ENCODE measurements at places on chromosomes 7 and 10.
A peak's percentile ranks its signal among the peaks of the same experiment; 100 is the strongest.

GRCh38 chr10:75008952-75009351 is 102.5 kb upstream of the SAMD8 start:
- no peak for DNase-seq

- peak; percentile 81 for DNase-seq
Measured at GRCh38 chr7:99997545-99998137, 17.8 kb upstream of the ZKSCAN1 start.

DNA sequence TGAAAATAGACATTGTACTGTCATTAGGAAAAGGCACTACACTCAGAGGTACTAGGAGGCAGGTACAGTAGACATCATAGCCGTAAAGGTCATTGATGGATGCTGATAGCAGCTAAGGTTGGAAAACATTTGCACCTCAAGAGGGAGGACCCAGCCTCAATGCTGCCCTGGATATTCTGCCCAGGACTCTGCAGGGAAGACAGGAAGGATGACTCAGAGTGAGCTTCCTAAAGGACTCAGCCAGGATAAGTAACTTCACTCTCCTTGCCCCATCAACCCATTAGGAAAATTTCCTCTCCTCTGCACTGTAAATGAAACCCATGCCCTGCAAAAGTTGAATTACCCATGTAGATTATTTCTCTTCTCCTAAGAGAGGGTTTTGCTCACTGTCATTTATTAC is 617.9 kb upstream of the MKI67 start:
- DNase-seq, result no peak

DNA sequence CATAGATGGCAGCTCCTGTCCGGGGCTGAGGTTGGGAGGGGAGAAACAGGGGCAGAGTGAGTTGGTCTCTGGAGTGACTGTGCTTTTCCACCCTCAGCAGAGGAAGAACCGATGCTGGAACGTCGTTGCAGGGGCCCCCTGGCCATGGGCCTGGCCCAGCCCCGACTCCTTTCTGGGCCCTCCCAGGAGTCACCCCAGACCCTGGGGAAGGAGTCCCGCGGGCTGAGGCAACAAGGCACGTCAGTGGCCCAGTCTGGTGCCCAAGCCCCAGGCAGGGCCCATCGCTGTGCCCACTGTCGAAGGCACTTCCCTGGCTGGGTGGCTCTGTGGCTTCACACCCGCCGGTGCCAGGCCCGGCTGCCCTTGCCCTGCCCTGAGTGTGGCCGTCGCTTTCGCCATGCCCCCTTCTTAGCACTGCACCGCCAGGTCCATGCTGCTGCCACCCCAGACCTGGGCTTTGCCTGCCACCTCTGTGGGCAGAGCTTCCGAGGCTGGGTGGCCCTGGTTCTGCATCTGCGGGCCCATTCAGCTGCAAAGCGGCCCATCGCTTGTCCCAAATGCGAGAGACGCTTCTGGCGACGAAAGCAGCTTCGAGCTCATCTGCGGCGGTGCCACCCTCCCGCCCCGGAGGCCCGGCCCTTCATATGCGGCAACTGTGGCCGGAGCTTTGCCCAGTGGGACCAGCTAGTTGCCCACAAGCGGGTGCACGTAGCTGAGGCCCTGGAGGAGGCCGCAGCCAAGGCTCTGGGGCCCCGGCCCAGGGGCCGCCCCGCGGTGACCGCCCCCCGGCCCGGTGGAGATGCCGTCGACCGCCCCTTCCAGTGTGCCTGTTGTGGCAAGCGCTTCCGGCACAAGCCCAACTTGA is 2.7 kb downstream of the REPIN1 start:
- no peak for DNase-seq

GRCh38 chr7:98687111-98687751 is 70.1 kb downstream of the NPTX2 start:
- peak; percentile 77 for DNase-seq

DNA sequence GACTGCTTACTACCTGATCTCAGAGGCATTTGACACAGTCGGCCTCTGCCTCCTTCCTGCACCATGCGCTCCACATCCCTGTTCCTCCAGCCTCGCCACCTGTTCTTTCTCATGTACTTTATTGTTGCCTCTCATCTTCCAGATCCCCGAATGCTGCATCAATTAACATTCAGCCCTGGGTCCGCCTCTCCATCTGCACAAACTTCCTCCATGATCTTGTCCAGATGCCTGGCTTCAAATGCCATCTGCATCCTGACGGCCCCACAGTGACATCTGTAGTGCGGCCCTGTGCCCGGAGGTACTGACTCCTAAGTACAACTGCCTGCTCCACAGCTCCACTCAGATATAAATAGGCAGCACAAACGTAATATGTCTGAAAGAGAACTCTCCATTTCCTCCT is 51.2 kb upstream of the STK17A start:
- peak; percentile 62 for DNase-seq

- no peak for DNase-seq
Measured at GRCh38 chr7:20862554-20862953, 75.9 kb upstream of the SP8 start.

GRCh38 chr10:43949351-43949750 is 300.7 kb upstream of the ZNF32 start:
- DNase-seq, result no peak

- DNase-seq, result no peak
Measured at GRCh38 chr10:73459683-73460314, 26.4 kb upstream of the MSS51 start.

DNA sequence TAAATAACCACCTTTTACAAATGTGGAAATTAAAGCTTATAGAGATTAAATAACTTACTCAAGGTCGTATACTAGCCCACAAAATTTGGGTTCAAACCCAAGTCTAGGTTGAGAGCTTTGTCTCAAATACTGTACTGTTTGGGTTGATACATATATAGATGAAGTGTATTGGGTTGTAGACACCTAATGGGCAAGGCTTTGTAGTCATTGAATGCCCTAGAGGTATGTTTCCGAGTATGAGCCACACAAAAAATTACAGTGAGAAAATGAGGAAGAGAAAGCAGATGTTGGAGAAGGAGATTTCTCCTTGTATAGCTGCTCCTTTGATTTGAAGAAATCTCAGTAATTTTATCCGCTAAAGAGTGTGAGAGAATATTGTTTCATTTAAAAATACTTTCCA is 60.6 kb downstream of the C1GALT1 start:
- DNase-seq, result no peak

DNA sequence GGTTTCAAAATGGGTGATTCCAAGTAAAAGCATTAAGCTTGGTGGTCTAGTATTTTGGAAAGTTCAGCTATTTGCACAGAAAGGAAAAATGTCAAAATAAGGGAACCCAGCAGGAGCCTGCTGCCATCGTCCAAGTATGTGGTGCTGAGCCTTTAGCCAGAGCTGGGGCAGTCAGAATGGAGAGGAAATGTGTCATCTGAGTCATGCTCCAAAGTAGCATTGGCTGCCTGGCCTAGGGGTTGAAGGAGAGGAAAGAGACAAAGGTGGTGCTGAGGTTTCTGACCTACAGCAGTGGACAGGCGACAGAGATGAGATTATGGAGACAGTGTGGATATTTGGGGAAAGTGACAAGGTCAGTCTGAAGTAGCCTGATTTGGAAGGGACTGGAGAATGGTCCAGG is 103.9 kb downstream of the PLCE1 start:
- no peak for DNase-seq

- peak; percentile 24 for DNase-seq
Measured at GRCh38 chr7:43692582-43693373, 36.5 kb downstream of the COA1 start.

DNA sequence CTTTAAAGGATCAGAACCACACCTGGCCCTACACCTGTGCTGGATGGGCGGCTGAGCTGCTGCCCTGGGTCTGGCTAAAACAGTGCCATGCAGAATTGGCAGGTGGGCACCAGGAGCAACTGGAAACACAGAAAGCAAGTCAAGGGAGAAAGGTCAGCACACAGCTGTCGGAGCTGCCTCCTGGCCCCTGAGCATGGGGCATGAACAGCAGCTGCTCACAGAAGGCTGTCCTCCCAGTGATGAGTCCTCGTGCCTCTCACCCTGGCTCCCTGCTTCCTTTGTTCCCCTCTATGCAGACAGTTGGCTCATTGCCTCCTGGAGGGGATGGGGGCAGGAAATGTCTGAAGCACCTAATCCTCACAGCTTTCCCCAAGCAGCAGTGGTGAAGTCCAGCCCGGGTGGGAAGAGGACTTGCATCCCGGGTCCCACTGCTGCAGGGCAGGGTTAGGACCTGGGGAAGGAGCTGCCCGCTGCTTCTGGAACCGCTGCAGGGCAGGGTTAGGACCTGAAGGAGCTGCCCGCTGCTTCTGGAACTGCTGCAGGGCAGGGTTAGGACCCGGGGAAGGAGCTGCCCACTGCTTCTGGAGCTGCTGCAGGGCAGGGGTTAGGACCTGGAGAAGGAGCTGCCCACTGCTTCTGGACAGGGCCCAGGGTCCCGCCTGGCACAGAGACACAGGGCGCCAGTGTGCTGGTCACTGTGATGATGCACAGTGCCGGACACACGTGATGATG is 37.3 kb downstream of the VIPR2 start:
- DNase-seq, result peak; percentile 39

DNA sequence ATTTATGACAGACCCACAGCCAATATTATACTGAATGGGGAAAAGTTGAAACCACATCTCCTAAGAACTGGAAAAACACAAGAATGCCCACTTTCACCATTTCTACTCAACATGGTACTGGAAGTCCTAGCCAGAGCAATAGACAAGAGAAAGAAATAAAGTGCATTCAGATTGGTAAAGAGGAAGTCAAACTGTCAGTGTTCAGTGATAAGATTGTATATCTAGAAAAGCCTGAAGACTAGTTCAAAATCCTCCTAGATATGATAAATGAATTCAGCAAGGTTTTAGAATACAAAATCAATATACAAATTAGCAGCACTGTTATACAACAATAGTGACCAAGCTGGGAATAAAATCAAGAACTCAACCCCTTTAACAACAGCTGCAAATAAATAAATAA is 6.9 kb upstream of the ZNF138 start:
- no peak for DNase-seq

DNA sequence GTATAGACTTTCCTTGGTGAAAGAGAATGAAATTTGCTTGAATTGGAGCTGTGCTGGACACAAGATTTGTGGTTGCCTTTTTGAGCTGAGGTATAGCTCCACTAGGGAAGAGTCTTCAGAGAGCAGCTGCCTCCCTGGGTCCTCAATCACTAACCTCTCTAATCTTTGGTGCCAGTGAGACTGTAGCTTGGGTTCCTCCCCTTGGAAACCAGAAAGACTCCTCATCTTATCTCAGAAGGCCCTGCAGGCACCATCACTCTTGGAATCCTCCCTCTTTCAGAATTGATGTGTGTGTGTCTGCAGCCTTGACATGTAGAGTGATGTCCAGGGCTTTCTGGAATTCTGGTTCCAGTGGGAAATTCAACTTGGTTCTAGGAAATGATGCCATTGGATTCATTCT is 426.5 kb downstream of the RPS24 start:
- DNase-seq, result no peak

GRCh38 chr10:86250399-86250798 is 116.2 kb downstream of the GRID1 start:
- peak; percentile 82 for DNase-seq

DNA sequence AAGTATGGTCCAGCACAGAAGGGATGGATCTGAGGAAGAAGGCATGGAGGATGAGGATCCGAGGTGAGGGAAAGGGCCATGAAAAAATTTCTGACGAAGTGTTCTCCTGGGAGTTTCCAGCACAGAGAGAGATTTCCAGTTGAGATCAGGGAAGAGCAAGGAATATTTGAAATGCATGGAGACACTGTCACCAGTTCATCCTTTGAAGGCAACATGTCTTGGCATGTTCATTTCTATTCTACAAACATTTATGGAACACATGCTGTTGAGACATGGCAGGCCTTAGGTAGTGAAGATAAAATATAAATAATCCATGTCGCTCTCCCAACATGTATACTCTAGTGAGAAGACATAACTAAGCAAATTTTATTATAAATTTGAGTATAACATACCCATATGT is 234.0 kb upstream of the TCF7L2 start:
- DNase-seq, result no peak

DNA sequence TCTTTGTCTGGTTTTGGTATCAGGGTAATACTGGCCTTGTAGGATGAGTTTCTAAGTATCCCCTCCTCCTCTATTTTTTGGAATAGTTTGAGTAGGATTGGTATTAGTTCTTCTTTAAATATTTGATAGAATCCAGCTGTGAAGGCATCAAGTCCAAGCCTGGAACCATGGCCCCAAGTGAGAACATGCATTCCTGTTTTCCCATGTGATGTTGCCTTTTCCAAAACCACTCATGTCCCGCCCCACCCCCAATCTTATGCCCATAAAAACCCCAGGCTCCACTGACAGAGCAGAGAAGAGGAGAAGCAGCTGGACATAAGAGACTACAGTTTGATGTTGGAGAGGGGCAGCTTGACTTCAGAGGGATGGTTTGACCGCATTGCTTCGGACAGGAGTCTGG is 71.2 kb downstream of the MINPP1 start:
- DNase-seq, result no peak

GRCh38 chr7:967361-968082 is 7.8 kb downstream of the COX19 start:
- no peak for DNase-seq

DNA sequence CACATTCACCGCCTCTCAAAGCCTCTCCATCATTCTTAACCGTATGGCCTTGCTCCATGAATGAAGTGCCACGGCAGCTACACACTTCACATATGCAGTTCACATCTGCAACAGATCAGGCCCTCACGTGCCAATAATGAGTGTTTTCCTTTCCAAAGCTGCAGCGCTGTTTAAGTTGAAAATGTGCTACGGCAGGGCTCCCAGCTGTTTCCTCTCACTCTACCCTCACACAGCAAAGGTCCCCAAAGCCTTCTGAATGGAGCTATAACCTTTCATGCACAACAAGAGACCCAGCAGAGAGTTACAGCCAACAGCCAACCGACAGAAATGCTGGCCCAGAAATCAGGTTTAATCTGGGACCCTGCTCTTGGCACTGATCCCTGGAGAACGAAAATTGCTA is 236.1 kb downstream of the ELMO1 start:
- peak; percentile 33 for DNase-seq

- DNase-seq, result no peak
Measured at GRCh38 chr7:1748839-1749173, 78.7 kb downstream of the ELFN1 start.

GRCh38 chr10:124647421-124648130 is 96.6 kb downstream of the FAM53B start:
- DNase-seq, result peak; percentile 35

DNA sequence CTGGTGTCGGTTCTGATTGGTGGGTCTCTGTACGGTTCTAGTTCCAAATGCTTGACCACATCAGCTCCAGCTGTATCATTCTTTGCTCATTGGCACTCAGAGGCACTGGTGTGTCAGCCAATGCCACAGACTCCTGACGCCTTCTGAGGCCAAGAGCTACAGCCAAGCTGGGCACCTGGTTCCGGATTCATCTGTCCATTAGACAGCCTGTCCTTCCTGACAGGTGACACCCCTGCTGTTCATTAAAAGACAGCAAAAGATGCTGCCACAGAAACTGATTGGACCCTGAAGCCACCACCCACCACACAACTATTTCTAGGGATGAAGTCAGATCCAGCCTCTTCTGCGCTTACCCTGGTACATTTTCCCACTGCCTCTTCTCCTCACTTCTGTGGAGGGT is 35.6 kb downstream of the COL13A1 start:
- no peak for DNase-seq

GRCh38 chr7:30556840-30557239 is 37.8 kb upstream of the GARS1 start:
- DNase-seq, result peak; percentile 99
